IPS-NIHi11 (cell line): ENCODE measurements at places on chromosomes 1 and 21.

DNA sequence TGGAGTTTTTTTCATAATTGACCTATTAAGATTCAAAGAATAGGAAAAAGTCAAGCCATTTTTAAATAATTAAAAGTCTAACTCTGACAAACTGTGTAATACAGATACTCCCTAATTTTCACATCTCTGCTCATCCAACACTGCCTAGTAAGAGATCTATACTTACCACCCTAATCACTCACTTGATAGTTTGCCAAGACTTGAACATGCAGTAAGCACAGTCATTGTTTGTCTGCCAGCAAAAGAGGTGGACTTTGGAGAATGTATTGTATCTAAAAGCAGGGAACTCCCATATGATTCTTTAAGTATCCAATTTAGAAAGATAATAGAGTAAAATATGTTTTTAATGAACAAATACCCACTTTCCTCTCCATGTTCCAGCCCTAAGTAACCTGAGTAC, 15.5 kb downstream of the TMEM59 start:
- no peak for DNase-seq

GRCh38 chr1:168470901-168471431, 72.8 kb downstream of the XCL2 start:
- no peak for DNase-seq

DNA sequence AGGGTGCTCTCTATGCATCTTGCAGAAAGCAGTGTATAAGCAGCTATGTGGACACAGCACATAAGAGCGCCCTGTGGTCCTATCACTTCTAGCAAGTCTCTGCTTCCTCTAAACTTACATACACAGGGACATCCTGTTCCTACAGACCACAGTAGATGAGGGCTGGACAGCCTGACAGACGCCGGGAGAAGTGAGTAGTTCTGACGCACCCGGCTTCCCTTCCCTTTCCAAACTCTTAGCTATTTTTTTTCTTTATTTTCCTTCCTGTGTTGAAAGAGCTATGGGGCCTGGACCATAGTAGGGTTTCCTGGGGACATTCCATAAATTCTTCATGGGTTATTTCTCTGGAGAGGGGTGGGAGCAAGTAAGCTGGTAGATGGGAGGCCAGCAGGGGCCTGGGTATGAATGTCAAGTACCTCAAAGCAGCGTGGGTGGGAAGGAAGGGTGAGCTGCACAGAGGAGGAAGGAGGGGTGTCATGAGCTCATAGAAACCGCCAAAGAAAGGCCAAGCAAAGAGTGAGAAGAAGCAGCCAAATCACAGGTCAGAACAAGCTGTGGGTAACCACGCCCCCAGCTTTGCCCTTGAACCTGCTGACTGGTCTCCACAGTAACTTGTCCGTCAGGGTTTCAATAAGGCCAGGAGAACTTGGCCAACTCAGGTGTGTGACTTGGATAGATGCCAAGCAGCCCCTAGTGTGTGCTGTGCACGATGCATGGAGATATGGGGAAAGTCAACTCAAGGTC, 36.6 kb downstream of the PLXNA2 start:
- no peak for DNase-seq

DNA sequence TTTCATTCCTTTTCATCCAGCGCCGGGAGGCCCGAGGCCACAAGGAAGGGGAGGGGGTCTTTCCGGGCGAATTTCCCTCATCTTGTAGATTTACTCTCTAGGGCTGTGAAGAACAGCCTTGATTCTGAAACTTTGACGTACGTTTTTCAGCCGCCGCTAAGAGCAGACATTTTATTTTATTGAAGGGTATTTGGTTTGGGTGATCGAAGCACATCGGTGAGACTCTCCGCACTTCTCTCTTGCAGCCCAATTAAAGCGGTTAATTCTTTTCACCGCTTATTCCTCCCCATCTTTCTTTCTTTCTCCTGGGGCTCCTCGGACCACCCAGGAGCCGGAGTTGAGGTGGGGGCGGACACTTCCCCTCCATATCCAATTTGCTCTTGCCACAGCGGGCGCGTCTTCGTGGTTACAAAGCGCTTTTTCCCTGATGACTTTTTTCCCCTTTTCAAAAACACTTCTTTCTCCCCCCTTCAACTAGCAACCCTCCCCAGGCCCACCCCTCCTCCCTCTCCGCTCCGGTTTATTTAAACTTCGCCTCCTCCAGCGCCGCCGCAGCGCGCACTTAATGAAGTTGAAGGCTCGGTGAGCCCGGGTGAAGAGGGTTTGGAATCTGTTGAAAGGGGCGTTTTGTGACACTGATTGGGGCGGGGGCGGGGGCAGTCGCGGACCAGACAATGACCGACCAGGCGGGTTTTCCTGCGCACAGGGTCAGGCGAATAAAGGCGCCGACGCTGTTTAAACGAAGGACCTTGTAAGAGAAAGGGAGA, 5.9 kb downstream of the FOXD2 start:
- DNase-seq, result no peak

DNA sequence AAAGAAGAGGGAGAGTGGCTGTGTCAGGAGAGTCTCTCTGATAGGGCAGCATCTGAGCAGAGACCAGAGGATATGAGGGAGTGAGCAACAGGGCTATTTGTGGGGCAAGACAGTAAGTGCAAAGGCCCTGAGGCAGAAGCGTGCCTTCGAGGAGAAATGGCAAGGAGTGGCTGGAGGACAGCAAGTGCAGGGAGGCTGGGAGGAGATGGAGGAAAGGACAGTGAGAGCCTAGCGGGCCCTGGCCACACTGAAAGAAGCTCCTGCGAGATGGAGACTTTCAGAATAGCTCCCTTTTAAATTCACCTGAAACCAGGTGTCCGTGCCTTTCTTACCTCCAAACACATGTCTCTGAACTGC, 25.2 kb downstream of the EXOC8 start:
- DNase-seq, result no peak

- no peak for DNase-seq
Measured at GRCh38 chr21:35244514-35244913, 195.4 kb upstream of the RUNX1 start.

DNA sequence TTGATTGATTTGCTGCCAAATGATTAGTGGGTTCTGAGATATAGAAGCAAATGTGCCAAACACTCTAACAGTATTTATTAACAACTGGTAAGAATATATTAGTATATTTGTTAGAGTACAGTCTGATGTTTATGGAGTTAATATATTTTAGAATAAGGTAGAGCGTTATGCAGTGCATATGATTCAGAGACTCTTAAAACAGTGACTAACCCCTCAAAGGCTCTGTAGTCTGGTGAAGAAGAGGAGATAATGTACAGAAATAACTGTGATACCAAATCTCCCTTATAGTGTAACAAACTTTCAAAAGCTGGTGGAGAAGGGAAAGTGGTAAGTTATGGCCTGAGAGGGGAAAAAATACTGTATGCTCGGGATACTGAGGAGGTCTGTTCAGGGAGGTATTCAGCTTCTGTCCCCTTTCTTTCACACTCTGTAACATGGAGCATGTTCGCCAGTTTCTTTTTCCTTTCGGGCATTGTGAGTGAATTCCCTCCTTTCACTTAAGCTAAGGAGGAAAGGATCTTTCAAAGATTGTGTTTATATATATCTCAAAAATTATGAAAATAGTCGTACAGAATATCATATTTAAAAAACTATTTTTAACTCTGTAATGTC, 121.2 kb downstream of the ADGRL2 start:
- DNase-seq, result no peak

DNA sequence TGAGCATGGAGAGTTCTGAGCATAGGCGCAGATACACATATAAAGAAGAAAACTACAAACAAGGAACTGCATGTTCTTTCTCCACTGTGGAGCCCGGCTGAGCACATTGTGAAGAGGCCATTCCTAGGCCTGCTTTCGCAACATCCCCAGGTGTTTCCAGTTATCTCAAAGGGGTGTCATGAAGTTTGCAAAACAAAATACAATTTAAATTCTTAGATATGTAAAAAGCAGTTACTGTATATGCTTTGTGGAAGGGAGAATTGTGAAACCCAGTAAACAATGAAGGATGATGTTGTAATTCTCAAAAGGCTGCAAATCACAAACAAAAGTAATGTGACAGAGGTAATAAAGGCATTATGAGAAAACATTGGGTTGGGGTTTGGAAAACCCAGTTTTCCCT, 98.6 kb upstream of the ZNF644 start:
- no peak for DNase-seq

DNA sequence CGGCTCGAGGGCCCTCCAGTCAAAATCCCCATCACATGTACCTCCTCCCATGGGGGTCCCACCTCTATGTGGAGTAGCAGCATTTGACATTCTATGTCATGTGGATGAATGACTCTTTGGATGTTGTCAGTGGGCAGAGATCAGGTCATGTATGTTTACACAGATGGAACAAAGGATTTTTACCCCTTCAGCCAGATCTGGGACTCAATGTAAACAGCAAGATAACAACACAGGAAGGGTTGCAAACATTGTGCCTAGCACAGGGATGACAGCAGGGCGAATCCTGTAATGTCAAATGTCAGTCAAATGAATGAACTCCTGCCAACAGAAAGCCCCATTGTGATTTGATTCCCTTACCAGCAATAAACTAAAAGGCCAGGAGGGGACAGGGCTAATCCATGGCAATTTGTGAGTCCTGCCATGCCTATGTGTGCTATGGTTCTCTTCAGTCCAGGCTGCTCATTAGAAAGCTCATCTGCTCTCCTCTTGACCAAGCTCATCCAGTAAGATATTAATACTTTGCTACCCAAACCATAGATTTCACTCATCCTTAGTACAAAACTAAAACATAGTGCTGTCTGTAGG, 60.3 kb downstream of the PGBD5 start:
- no peak for DNase-seq

GRCh38 chr1:46017876-46018503, 114.4 kb downstream of the PIK3R3 start:
- no peak for DNase-seq

- DNase-seq, result no peak
Measured at GRCh38 chr1:77541162-77541545, 141.3 kb downstream of the ZZZ3 start.

GRCh38 chr1:1567891-1568291, 6.8 kb downstream of the SSU72 start:
- no peak for DNase-seq

DNA sequence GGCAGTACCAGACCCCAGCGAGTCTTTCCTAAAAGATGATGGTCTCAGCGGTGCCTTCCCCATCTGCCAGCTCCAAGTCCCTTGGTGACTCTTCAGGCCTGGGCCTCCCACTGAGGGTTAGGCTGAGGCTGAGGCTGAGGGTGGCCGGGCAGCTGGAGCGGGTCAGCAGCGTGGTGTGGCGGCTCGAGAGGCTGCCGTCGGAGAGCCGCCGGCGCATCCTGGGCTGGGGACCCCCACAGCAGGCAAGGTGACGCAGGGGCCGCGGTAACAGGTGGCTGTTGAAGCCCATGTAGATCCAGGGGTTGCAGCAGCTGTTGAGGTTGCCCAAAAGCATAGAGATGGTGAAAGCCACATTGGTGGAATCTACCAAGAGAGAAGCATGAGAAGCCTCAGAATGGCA, 7.0 kb downstream of the AVPR1B start:
- no peak for DNase-seq

DNA sequence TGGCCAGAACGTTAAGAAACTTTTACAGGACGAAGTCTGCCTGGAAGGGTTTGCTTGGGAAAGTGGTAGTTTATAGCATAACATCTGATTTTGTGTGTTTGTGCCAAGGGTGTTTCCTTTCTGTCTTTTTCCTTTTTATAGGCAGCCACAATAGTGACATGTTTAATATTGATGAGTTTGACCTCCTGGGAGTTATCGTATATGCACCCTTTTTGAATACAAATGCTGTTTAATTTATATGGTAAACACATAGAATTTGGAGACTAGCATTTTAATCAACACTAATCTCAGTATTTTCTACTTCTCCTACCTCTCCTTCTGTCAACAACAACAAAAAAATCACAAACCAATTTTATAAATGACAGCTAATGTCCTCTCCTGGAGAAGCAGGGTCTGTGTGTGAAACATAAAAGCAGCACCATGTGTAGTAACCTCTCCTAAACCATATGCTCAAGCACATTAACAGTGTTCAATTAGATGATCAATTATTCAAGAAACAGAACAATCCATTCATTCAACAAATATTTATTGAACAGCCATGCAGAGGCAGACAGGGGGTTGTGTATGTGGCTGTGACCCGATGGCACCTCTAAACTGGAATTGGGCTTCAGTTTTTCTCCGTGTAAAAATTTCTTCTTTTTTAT, 604 bp upstream of the FMN2 start:
- DNase-seq, result no peak

- DNase-seq, result no peak
Measured at GRCh38 chr1:238101923-238102322, 211.2 kb upstream of the ZP4 start.

- DNase-seq, result no peak
Measured at GRCh38 chr21:45539046-45539795, 3.0 kb downstream of the SLC19A1 start.

DNA sequence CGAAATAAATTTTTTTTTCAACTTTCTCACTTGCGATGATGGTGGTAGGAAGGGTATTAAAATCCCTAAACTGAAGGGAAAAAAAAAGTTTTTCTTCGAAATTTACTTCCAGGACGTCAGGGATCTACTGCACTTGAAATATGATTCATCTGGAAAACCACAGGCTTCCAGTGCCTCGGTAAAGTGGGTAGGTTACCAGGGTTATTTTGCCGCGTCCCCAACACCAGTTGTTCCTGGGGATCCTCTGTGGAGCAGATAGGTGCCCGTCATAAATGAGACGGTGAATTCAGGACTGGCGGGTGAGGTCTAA, 773 bp downstream of the RABIF start:
- DNase-seq, result no peak

- DNase-seq, result no peak
Measured at GRCh38 chr1:90862782-90863181, 145.7 kb upstream of the BARHL2 start.

DNA sequence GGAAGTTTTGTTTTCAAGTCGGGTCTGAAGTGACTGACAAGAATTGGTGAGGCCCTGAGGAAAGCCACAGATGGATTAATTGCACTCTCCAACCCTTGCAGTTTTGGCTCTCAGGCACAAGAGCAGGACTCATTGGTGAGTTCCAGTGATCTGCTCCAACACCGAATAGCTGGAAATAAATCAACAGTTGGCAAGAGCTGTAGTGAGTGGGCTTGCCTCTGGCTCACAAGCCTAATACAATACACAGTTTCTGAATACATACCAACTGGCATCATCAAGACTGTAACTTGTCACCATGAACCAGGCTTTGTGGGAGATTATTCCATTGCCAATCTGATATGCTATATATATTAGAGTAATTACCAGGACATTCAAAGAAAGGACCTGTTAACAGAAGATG, 131.6 kb downstream of the GRIK1 start:
- DNase-seq, result no peak

DNA sequence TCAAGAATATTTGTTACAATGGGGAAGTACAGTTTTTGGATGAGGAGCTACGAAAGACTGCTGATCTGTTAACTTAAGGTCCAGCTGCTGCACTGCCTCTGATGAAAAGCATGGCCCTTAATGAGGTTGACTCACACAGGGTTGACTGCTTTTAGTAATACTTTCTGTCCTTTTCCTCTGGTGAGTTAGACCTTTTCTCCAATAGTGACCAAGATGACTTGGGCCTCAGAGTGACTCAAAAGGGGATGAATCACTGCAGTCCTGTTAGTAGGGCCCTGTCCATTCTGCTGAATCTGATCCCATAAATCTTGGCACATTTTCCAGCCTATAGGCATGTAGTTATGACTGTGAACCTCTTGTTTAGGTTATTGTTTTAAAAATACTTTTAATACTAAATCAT, 2.7 kb downstream of the DISP1 start:
- no peak for DNase-seq

- DNase-seq, result no peak
Measured at GRCh38 chr1:150985179-150985825, 3.2 kb downstream of the ANXA9 start.
